Omental fat pad (tissue), 4 donors: ENCODE measurements at places on chromosomes 13 and 19.

DNA sequence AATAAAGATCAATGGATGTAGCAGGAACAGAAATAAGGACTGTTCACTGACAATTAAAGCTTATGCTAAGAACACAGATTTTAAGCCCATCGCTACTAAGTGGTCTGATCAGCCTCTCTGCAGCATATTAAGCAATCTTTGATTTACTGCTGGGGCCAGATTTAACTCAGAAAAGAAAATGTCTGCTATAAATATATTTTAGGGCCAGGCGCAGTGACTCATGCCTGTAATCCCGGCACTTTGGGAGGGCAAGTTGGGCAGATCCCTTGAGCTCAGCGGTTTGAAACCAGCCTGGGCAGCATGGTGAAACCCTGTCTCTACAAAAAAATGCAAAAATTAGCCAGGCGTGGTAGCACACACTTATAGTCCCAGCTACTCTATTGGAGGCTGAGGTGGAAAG lies 43.0 kb downstream of the METTL21C start:
- no peak for DNase-seq

DNA sequence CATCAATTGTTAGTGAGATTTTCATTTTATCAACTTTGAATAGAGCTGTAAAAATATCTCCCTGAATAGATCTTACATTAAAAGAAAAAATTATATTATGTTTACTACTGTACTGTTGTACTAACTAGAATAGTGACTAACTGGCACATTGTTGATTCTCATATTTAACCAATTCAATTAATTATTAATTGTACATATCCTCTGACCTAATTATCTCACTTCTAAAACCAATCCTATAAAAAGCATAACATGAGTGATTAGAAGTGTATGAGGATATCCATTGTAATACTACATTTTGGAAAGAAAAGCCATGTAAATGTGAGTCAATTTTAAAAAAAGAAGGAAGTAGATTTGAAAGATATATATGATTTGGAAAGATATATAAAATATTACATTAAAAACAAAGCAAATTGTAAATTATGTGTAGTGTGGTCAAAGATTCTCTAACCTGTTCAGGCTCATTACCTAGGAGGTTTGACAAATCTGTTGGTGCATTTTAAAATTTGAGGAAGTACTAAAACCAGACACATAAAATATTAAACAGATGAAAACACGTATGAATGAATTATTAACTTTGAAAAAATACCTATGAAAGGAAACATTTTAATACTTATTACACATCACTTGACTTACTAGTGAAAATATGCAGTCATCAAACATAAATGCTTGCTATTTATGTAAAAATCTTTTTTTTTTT lies 829.8 kb upstream of the SLC10A2 start:
- no peak for DNase-seq

GRCh38 chr13:29702912-29703351 lies 107.4 kb upstream of the SLC7A1 start:
- no peak for DNase-seq

- no peak for DNase-seq
These were observed 353.8 kb downstream of the ENOX1 start for GRCh38 chr13:43432958-43433357.

DNA sequence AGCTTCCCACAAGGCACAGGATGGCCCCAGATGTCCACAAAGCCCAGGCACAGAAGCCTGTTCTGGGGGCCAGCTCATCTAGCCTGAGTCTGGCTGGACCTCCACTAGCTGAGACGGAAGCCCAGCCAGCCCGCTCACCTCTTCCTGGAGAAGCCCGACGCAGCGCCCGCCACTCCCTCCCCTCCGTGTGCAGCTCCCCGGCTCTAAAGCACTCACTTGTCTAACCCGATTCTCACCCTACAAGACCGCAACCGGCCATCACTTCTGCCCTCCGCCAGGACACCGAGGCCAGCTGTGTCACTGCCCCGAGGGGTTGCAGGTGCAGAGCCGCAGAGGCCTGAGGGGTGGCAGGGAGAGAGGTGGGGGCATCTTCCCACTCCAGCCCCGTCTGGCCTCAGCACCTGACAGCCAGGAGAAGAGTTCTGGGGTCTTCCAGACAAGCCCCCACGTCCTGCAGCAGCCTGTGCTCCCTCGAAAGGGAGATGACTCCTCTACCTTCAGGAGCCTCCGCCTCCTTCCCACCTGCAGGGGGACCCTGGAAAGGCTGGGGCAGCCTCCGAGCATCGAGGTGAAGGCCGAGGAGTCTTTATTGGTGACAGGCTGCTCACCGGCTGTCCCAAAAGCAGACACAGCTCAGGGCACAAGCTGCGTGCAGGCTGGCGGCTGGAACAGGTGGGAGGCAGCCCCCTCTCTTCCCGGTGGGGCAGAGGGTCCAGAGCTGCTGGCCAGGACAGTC lies 5.9 kb upstream of the DIRAS1 start:
- no peak for DNase-seq

GRCh38 chr13:74623761-74624160 lies 489.6 kb upstream of the KLF12 start:
- DNase-seq, result no peak

GRCh38 chr13:47129461-47129860 lies 232.6 kb upstream of the HTR2A start:
- DNase-seq, result no peak

GRCh38 chr13:57858376-57858775 lies 226.8 kb downstream of the PCDH17 start:
- DNase-seq, result no peak

DNA sequence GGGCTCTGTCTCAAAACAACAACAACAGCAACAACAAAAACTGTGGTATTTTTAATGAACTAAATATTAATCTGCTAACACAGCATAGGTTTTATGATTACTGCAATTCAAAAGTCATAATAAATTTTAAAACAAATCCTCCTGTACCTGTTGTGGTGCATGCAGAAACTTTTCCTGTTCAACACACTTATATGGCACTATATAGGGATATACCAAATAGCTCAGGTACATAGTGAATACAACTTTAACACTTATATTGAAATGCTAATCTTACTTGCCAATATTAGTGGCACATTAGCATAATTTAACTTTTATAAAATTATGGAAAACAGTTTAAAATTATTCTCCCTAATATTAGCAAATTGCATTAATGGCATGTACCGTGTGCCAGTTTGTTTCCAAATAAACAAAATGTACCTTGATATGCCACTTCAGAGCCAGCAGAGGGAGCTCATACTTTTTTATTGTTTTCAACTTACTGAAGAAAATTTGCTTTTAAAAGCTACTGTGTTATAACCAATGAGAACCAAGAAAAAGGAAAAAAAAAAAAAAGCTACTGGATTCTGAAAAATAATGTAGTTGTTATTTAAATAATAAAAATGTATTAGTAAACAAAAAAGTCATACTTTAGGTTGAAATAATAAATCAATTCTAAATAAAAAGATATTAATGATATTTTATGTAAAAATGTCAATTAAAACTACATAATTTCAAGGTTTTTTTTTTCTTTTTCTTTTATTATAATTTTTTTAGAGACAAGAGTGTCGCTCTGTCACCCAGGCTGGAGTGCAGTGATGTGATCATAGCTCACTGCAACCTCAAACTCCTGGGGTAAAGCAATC lies 18.0 kb upstream of the RBM26 start:
- DNase-seq, result no peak

- no peak for DNase-seq
These were observed 1115.4 kb downstream of the SLITRK1 start for GRCh38 chr13:82766732-82767321.

DNA sequence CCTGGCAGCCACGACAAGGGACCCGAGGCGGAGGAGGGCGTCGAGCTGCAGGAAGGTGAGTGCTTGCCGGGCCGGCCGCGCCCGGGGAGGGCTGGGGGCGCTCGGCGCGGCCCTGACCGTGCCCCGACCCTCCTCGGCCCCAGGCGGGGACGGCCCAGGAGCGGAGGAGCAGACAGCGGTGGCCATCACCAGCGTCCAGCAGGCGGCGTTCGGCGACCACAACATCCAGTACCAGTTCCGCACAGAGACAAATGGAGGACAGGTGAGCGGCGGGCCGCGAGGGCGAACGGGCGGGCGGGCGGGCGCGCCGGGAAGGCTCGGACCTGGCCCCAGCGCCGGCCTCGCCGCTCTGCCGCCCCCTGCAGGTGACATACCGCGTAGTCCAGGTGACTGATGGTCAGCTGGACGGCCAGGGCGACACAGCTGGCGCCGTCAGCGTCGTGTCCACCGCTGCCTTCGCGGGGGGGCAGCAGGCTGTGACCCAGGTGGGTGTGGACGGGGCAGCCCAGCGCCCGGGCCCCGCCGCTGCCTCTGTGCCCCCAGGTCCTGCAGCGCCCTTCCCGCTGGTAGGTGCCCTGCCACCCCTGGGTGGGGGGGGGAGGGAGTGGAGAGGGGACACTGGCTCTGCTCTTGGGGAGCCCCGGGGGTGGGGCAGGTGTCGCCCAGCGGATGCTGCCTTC lies 816 bp downstream of the USF2 start:
- DNase-seq, result peak; percentile 54

DNA sequence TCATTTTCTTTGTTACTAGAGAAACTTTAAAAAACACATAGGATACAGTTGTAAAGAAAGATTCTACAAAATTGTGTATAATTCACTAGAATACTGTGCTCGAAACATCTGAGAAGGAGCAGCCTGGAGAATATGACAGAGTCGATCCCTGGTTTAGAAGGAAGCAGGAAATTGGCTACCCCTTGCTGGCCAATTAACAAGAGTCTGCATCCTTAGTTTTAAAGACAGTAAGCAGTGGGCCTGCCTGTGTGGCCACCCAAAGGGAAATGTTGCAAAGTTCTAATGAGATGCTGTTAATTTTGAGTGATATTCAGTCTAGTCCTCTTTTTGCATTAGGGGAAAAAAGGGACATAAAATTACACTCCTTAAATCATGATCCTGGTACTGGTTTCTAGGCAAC lies 988.6 kb downstream of the PCDH17 start:
- no peak for DNase-seq

DNA sequence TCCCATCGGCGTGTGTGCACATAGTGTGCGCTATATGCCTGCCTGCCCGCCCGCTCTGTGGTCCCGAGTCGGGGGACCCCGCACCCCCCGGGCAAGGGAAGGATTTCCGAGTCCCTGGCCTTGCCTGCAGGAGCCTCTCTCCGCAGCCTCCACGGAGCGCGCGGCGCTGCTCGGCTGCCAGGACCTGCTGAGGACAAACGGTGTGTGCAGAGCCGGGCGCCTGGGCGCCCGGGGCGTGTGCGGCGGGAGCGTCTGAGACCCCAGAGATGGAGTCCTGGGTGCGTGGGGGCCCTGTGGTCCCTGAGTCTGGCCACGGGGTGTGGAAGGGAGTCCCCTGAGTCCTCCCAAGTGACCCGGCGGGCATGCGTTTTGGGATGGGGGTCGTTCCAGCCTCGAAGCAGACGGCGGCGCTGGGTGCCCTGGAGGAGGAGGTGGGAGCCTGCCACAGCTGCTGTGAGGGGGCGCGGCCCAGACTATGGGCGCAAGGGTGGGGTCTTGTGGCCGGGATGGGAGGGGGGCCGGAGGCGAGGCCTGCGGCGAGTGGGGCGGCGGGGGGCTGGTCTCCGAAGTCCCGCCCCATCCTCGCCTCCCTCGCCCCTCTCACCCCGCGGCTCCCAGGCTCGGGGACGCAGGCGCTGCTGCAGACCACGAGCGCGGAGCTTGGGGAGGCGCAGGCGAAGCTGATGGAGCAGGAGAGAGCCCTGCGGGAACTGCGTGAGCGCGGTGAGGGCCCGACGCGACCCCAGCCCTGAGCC lies 25.3 kb downstream of the CLEC4M start:
- DNase-seq, result no peak

- no peak for DNase-seq
These were observed 8.9 kb downstream of the RASGRP4 start for GRCh38 chr19:38417146-38417543.

GRCh38 chr19:16113727-16114126 lies 2.0 kb downstream of the RAB8A start:
- DNase-seq, result no peak

- DNase-seq, result no peak
These were observed 110.5 kb upstream of the SLITRK1 start for GRCh38 chr13:83992566-83993358.

- no peak for DNase-seq
These were observed 130.2 kb downstream of the FGF9 start for GRCh38 chr13:21800837-21801616.

DNA sequence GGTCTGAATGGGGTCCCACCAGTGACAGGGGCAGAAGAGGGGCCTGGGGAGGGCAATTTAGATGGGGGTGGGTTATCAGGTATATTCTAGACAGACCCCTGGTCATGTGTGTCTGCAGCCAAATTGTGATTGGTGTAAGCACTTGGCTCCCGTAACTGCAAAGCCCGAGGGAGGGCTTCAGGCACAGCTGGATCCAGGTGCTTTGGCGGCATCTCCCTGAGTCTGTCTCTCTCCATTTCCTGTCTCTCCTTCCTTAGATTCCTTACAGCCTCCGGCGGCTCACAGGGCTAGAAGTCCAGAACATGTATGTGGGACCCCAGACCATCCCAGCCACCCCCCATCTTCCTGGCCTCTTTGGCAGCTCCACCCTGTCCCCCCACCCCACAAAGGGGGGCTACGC lies 31.4 kb downstream of the DHX34 start:
- DNase-seq, result no peak

DNA sequence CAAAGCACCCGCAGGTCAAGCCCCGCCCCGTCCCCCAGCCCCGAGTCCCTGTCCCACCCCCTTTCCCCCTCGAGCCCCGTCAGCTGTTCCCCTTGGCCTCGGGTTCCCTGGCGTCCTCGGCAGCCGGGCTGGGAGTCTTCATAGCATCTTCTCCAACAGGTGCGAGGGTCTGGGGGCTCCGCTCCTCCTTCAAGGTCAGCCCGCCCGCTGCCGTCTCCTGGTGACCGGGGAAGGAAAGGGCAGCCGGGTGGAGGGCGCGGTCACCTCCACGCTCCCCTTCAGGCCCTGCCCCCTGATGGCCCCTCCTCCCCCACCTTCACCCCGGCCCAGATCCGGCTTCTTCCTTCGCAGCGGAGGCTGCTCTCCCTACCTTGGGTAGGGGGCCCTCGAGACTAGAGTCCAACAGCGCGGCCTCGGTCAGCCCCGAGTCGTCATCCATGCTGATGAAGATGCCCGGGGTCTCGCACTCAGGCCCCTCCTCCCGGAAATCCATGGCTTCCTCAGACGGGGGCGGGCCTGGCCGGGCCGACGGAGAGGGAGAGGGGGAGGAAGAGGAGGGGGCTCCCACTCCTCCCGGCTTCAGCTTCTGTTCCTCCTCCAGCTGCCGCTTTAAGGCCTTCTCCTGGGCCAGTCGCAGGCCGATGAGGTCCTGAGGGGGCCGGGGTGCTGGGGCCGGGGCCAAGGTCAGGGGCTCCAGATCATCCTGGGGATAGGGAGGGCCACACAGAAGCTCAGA lies 541 bp upstream of the RSPH6A start:
- DNase-seq, result no peak

GRCh38 chr19:40252395-40252794 lies 25.9 kb upstream of the CCNP start:
- no peak for DNase-seq

DNA sequence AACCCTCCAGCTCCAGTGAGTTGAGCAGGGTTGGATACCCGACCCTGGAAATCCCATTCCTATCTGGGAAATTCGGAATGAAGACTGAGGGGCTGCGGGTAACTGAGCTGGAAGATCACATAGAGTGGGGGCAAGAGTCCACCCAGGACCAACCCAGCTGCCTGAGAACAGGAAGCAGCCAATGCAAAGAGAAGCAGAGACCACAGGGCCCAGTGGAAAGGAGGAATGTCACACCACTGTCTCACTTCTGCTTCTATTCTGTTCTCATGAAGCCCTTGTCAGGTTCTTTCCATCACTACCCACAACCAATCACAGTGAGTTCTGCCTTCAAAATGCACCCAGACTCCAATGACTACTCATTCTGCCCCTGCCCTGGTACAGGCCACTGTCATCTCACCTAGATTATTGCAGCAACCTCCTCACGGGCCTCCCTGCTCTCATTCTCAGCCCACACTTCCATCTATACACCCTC lies 15.3 kb downstream of the DYRK1B start:
- DNase-seq, result no peak
